ENCODE measurements at places on chromosomes 2 and 18.

- DNase-seq, result no peak
Observed at GRCh38 chr2:27828305-27828704, 56.8 kb downstream of the MRPL33 start.

DNA sequence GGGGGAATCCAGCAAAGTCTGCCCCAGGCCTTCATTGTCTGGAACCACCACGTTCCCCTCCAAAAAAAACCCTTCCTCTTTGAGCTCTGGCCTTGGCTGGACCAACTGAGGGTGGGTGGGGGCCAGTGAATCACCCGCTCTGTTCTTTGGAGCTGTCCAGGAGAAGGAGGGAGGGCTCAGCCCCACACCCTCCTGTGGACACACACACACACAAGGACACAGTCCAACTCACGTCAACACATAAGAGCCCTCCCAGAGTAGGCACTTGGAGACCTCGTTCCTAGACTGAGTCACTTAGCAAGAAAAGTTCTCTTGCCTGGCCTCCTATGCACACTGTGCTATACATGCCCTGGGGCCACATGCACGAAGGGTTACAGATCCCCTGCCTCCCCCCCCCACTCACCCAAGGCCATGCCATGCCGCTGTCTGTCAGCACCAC, 1.2 kb upstream of the TNS1 start:
- peak; percentile 86 for DNase-seq

GRCh38 chr2:43305012-43305411, 78.6 kb upstream of the ZFP36L2 start:
- DNase-seq, result no peak

DNA sequence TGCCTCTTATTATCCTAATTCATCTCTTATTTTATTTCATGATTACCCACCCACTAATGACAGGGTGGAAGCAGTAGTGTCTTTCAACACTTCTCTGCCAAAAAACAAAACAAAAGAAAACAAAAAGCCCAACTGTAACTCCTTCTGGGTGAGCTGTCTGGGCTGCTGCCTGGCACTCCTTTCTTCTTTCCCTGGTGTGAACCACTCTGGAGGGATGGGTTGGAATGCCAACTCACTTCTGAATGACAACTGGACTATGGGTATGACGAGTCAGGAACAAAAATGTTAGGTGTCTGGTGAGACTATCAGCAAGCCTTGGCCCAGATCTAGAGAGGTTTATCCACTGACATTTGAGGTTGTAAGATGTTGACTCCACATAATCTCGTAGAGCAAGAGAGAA, 88.3 kb upstream of the ITGB6 start:
- no peak for DNase-seq

- DNase-seq, result no peak
Observed at GRCh38 chr2:176555112-176555511, 285.9 kb downstream of the MTX2 start.

GRCh38 chr2:229173825-229174359, 97.2 kb downstream of the PID1 start:
- DNase-seq, result no peak

- DNase-seq, result no peak
Observed at GRCh38 chr2:233996461-233996860, 54.0 kb upstream of the SPP2 start.

DNA sequence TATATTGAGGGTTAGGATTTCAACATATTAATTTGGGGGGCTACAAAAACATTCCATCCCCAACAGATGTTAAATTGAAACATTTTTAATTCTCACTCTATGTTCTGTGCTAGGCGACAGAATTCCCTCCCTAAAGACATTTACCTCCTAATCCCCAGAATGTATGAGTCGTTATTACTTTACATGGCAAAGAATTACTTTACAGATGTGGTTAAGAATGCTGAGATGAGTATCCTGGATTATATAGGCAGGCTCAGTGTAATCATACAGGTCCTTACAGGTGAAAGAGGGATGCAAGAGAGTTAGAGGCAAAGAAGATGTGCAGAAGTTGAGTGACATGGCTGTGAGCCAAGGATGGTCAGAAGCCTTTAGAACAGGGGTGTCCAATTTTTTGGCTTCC, 974.1 kb upstream of the ACVR2A start:
- no peak for DNase-seq

DNA sequence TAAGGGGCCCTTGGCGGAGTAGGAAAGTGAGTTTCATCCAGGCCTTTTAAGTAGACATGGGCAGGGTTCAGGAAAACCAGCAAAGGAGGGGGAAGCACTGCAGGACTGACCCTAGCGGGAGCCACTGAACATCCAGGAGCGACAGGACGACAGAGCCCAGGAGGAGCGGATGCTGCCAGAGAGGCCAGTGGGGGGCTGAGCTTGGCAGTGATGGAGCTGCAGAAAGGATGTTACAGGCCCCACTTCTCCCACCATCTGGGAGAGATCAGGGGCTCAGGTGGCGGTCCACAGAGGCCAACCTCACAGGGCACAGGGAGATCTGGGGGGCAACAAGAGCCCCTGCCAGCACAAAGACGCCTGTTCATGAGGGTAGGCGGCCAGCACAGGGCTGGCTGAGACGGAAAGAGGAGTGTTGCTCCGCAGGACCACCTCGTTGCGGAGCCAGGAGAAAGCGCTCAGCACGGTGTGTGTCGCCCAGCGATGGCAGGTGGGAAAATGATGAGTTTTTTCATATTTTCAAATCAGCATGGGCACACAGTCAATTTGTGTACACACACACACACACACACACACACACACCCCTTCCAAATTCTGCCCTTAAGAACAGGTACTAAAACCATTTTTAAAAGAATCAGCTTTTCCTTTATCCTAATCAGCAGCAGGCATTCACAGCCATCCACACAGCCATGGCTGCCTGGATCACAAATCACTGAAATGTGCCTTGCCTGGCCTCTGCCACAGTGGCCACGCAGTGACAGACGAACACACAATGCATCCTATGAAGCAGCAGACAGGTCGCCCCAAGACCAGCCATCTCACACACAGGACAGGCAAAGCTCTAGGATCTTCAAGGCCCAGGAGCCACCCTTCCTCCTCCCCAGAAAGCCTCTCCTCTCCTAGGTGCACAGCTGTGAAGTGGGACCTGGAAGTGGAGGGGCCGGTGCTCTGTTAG, 63.2 kb downstream of the NDUFA10 start:
- no peak for DNase-seq

- DNase-seq, result no peak
Observed at GRCh38 chr18:73992242-73993022, 155.2 kb downstream of the FBXO15 start.

DNA sequence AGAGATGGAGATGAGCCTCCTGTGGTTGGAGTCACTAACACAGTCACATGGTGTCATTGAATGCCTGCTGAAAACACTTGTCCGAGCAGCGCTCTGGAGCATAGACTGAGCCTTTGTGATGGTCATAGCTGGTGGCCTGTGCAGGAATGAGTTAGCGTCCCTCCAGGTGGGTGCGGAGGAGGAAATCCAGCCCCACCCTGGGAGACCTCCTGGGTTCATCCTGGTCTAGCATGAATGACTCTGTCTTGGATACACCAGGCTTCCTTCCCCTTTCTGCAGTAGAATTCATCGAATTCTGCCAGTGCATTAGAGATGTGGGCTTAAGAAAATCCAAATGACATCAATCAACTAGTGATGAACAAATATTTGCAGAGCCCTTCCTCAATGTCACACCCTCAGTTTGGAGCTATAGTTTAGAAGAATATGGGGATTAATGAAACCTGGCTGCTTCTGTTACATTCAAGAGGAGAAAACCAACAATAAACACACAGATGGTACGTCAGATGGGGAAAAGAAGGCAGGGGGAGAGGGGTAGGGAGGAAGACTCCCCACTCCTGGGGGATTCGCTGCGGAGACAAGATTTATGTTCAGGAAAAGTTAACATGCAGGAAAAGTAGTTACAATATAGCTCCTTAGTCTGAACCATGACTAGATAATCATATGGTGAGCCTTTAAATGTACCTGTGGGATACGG, 136.7 kb downstream of the DDX1 start:
- DNase-seq, result no peak

DNA sequence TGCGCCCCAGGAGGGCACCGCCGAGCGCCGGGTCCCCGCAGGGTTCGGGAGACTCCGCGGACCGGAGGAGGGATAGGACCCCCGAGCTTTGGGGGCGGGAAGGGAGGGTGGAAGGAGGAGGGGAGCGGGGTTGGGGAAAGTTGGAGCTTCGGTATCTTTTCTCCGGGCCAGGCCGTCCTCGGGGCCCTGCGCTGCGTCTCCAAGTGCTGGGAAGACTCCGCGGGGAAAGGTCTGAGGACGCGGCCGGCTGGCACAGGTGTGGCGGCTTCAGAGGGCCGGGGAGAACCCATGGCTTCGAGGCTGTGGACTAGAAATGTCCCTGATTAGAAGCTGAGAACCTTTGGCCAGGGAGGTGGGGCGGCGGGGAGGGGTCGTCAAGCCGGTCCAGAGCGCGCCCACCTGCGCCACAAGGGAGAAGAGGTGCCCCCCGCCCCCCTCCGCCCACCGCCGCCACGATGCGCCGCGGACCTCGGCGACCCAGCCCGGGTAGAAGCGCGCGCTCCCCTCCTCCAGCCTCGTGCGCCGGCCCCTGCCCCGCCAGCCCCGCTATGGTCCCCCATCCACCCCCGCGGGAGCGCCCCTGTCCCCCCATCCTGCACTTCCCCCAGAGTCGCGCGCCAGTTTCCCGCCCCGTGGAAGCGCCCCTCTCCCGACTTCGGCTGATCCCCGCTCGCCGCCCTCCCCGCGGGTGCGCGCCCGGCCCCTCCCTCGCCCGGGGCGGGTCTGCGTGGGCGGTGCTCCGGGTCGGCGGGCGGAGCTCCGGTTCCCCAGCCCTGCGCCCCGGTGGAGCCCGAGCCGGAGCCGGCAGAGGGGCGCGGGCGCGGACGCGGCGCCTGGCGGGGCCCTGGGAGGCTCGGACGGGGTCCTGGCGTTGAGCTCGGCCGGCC, at the start of gene SNTG2:
TSS of gene SNTG2 (plus strand) at position 770 of the 887 bp plus-strand sequence. CDS start 148 bp downstream, outside the sequence.
- DNase-seq, result peak; percentile 35

DNA sequence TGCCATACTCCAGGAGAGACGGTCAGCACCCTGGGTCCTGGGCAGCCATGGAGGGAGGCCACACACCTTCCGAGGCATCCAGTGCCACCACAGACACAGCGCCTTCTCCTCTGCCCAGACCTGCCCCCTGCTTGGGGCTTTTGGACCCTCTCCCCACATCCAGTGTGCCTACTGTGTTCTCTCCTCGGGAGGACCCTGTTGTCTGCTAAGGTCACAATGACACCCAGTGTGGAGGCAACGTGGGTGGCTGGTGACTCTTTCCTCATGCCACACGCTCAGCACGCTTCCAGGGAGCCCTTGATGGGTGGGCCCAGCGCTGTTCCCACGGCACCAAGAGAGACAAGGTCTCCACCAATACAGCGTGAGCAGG, 251.9 kb downstream of the EIPR1 start:
- DNase-seq, result no peak

DNA sequence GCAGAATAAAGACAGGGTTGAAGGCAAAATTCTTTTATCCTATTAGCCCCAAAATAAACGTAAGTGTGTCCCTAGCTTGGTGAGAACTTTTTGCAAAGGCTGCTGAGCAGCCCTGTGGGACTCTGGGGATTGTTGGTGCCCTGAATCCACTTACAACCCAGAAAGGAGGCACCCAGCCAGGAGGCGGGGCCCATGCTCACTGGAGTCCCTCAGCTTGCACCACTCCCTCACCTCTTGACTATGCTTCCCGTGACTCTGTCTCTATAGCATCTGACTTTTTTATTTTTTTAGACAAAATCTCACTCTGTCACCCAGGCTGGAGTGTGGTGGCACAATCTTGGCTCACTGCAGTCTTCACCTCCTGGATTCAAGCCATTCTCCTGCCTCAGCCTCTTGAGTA, 15.8 kb upstream of the COL6A3 start:
- DNase-seq, result no peak

DNA sequence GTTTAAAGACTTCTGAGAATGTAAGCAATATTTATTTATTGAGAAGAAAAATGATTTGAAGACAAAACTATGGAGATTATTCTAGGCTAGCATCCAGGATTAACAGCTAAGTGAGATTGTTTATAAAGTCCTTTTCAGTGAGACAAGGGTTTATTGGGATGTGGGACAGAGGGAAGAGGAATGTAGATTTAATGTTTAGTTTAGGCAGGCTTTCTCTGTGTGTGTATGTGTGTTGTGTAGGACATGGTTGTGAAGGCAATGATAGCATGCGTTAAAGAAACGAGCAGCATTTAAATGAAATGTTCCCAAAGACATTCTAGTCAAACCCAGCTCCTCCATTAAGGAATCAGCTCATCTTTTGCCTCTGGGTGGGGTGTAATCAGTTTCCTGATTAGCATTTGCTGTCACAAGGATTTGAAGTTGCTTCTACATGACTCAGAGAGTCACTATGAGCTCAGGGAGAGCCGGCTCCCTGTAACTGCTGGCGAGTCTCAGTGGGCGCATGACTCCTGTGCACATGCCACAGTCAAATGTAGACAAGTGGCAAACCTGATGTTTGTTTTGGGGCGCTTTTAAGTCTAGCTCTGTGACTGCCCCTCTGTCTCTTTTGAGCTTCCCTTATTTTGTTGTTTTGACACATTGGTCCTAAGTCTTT, 442.2 kb upstream of the CELF4 start:
- DNase-seq, result no peak

DNA sequence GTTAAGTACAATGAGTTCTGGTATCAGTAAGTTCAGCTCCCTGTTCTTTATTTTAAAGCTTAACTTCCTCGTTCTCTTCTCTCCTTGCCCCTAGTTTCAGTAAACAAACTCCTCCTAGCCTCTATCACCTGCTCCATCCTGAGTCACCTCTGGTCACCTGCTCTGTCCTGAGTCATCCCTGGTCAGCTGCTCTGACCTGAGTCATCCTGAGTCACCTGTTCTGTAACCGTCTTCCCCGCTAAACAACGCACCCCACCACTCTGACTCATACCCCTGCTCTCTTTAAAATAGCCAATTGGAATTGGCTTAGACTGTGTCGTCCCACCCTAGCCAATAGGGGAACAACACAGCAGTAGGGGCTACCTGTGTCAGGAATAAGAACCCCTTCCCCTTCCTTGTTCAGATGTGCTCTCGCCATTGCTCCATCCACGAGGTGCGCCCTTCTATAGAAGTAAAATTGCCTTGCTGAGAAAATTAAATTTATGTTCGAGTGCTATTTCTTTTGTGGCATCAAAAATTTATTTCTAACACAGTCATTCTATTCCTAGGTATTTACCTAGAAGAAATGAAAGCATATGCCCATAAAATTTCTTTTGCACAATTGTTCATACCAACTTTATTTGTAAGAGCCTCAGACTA, 24.9 kb upstream of the RMND5A start:
- DNase-seq, result no peak
